ENCODE measurements at places on chromosomes 7 and 10.

DNA sequence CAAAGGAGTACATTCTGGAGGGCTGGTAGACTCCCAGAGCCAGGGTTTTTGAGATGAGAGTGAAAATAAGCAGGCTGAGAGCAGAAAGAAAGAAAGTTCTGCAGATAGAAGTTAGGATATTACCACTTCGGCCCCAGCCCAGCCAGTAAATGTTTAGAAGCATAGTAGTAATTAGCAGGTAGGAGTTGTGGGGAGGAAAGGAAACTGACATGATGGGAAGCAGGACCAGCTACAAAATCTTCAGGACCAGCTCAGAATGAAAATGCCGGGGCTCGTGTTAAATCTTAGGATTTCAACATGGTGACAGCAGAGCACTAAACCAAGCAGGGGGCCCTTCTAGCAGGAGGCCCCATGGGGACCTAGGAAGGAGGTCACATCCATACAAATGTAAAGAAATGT is 28.7 kb downstream of the PRSS2 start:
- no peak for DNase-seq

- DNase-seq: peak; percentile 67
Observed at GRCh38 chr7:28408960-28409715, 3.2 kb upstream of the CREB5 start.

GRCh38 chr7:152667958-152668357 is 8.0 kb downstream of the XRCC2 start:
- DNase-seq: no peak

GRCh38 chr10:70280099-70280498 is 3.7 kb downstream of the NPFFR1 start:
- DNase-seq: no peak

DNA sequence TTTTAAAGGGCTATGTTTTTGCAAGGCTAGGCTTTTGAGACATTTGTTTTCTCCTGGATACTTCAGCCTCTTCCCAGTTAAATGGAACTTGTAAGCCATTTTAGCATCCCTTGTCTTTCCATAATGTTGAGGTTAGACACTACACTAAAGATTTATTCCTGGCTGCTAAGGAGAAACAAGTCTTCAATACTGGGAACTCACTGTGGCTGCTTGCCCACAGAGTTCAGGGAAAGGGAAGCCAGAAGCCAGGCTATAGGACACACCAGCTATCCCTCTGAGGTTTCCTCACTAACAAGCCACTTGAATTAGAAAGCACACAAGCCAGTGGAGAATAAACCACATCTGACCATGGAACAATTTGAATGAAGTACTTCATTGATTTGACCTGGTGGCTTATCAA is 421.7 kb upstream of the CHRM2 start:
- no peak for DNase-seq

- no peak for DNase-seq
Observed at GRCh38 chr10:128390596-128390995, 264.4 kb upstream of the MKI67 start.

DNA sequence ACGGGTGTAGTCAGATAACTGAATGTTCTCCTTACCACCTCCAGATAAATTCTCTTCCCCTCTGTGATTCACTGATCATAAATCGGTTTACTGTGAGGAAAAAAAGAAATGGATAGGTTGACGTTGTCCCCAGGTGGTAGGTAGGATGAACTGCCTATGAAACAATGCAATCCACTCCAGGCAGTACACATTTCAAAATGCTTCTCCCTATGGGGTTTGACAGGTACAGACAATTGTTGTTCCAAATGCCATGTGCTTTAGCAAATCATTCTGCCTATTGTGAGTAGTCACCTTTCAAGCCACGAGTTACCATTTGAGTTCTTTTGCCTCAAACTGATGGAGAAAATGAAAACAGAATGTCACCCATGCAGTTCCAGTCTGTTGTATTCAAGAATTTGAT is 21.8 kb downstream of the VIM start:
- no peak for DNase-seq

DNA sequence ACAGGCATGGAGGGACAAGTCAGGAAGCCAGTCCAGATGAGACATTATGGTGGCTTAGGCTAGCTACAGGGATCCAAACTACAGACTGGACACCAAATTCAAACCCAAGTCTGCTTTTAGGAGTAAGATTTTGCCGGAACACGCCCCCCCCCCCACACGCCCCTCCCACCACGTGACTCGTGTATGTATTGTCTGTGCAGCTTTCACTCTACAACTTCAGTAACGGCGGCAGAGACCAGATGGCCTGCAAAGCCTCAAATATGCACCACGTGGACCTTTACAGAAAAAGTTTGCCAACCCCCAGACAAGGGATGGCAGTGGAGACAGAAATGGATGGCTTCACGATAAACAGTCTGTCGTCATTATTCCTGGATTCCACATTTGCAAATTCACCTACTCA is 14.5 kb downstream of the HIPK2 start:
- DNase-seq: no peak

DNA sequence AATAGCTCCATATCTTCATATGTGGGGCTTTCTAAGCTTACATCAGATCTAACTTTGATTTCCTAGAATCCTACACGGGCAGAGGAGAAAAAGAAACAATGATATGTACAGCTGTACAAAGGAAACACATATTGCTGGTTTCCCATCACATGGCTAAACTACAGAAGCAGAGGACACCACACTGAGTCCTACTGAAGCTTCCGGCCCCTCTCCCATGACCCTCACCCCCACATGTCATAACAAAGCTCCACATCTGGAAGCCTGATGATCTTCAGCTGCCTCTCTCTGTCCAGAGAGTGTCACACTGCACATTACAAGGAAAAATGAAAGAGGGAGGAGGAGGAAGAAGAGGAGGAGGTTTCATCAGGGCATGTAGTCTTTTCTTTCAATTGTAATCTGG is 14.0 kb downstream of the SLC16A12 start:
- DNase-seq: no peak

- no peak for DNase-seq
Observed at GRCh38 chr7:40544221-40544723, 409.5 kb downstream of the SUGCT start.

GRCh38 chr7:80468931-80469714 is 42.7 kb downstream of the GNAT3 start:
- no peak for DNase-seq

- no peak for DNase-seq
Observed at GRCh38 chr10:110137142-110137545, 70.3 kb upstream of the MXI1 start.

GRCh38 chr7:70421319-70421718 is 710.6 kb upstream of the GALNT17 start:
- no peak for DNase-seq

DNA sequence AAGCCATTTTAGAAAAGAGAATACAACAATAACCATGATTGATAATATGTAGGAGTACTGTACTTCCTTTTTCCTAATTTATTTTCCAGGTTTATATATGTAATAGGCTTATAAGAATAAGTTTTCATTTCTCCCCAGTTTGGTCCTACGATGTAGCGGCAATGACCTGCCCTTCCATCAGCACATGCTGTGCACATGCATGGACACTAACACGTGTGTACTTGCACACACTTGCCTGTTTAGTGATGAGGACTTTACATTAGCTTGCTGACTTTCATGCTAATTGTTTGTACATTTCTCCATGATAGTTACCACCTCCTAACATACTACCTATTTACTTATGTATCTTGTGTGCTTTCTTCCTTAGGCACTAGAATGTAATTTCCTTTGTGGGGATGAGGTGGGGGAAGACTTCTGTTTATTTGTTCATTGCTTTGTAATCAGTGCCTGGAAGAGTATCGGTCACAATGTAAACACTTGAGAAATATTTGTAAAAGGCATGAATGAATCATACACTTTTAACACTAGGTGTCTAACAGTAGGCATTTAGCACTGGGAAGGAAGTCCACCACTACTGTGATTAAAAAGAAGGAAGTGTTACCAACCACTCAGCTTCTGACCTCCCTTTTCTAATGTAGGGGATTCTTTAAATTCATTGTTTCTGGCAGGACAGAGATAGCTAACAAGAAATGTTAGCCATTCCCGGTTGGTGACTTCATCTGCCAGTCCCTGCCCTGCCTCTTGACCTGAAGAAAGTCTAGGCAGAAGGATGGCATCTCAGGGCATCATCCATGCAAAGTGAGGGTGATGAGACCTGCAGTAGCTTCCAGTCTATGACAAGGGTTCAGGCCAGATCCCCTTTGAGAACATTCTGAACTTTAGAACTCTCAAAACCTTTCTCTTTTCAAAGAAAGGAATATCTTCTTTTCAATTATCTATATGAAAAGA is 120.2 kb upstream of the RAB18 start:
- DNase-seq: no peak

- DNase-seq: no peak
Observed at GRCh38 chr10:22534849-22535604, 179.4 kb downstream of the PIP4K2A start.

- no peak for DNase-seq
Observed at GRCh38 chr10:27513451-27514191, 9.5 kb downstream of the RAB18 start.

DNA sequence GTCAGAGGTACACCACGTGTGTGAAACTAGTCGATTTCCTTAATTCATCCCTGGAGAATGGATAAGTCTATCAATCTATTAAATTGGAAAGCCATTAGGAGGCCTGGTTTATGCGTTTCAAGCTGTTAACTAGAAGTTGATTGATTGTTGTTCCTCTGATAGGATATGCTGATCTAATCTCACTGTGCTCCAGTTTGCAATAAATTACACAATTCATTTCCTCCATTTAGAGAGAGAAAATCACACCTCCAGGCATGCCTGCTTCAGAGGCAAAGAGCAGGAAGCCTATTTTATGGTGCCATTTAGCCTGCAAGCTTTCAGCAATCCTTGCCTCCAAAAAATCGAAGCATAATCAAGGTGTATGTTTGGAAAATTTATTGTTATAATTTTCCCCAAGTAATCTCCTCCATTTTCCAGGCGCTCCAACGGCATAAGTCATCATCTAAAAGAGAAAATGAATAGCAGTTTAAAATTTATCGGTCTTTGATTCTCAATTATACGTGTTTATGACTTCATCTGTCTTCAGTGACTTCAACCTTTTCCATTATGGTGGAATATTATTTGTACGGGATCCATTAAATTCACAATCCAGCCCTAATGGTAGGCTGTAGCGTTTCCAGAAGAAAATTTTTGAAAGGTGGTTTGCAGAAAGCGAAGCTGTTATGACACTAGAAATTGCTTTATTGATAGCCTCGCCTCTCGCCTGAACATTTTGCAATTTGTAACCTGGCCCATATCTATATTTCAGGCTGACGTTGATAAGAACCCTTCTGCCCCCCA is 42.9 kb upstream of the HMX3 start:
- no peak for DNase-seq

DNA sequence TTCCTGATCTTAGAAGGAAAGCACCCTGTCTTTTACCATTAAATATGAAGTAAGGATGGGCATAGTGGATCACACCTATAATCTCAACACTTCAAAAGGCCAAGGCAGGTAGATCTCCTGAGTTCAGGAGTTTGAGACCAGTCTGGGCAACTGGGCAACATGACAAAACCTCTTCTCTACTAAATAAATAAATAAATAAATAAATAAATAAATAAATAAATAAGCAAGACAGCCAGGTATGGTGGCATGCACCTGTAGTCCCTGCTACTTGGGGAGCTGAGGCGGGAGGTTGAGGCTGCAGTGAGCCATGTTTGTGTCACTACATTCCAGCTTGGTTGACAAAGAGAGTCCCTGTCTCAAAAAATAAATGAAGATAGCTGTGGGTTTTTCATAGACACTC is 313.1 kb downstream of the RPS24 start:
- no peak for DNase-seq

GRCh38 chr7:20340839-20341238 is 10.1 kb downstream of the ITGB8 start:
- no peak for DNase-seq

DNA sequence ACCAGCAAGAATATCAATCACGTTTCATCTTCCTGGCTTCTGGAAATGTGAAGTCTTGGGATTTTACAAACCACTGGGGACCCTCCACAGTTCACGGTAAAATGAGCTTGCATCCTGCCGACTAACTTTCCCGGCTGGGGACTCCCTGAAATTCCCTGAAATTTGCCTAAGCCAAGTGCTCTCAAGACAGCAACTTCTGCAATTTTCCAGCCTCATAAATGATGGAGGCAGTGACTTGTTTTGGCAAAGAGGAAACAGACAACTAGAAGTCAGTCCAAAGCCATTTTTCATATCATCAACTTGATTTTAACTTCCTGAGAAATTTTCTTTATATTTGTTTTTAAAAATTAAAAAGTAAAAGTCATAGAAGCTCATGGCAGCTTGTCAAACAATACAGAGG is 212.3 kb downstream of the FANK1 start:
- no peak for DNase-seq

DNA sequence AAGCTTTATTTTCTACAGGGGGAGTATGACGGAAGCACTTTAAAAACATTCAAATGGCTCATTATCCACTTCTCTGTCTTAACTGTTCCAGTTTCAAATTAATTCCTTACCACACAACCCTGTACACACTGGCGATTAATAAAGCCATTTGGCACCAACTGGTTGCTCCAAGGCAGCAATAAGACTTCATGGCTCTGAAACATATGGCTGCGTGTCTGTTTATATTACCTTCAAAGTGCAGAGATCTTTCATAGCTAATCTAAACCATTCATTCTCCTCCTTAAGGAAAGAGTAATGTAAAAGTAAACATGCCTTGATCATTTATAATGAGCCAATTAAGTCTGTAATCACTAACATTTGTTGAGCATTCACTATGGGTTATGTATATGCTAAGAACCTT is 325.7 kb downstream of the PARD3 start:
- DNase-seq: no peak

DNA sequence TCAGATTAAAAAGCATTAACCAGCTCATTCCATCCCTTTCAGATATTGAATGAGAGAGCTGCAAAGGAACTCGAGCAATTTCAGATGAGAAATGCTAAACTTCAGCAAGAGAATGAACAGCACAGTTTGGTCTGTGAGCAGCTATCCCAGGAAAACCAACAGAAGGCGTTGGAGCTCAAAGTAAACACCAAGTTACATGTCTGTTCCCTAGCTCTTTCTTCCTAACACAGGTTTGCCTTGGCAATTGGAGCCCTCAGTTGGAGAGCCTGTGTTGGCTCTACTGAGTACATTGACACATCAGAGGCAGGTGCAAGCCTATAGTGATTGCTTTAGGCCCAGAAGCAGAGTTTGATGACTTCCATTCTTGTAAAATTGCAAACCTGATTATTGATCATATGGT is 14.7 kb downstream of the CFAP58 start:
- no peak for DNase-seq

GRCh38 chr7:33873981-33874750 is 31.2 kb upstream of the BMPER start:
- DNase-seq: no peak

DNA sequence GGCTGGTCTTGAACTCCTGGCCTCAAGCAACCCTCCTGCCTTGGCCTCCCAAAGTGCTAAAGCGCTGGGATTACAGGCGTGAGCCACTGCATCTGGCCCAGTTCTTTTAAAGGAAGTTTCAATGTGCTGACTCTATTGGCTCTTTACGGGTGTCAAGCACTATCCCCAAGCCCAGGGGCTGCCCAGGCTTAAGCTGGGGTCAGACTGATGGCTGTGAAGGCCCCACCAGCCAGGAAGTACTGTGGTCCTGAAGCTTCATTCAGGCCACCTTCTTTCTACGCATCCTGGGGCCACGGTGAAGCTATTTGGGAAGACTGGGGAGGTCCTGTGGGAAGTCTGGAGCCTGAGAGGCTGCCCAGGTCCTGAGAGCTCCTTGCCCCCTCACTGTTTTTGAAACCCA is 8.0 kb downstream of the GPR15LG start:
- no peak for DNase-seq

GRCh38 chr7:42574685-42575084 is 337.2 kb downstream of the C7orf25 start:
- DNase-seq: no peak

- no peak for DNase-seq
Observed at GRCh38 chr7:129924602-129925001, 28.2 kb downstream of the UBE2H start.

Measured in activated naive CD4-positive, alpha-beta T cell treated with anti-CD3 and anti-CD28 coated beads, Interleukin-2, amount 50 U/mL, for 16 hours (primary cell).